ENCODE measurements at places on chromosomes 3 and 15.
A peak's percentile ranks its signal among the peaks of the same experiment; 100 is the strongest.

GRCh38 chr3:120563356-120564022, 32.6 kb upstream of the NDUFB4 start:
- DNase-seq: no peak

- no peak for DNase-seq
Observed at GRCh38 chr15:44804298-44805046, 68.1 kb downstream of the TRIM69 start.

DNA sequence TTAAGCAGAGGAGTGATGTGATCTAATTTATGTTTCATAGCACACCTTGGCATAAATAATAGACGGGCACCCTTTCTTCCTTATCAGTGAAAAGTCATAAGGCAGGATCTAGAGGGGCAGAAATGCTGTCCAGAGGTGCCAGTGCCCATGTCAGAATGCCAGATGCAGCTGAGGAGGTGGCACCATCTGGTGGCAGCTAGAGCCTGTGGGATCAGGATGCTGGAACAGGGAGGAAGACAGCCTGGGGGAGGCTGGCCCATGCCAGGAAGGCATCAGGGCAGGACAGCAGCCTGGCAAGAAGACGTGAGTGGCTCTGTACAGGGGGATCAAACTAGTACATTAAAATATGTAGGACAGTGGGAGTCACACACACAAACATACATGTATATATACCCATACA, 16.5 kb downstream of the MYH15 start:
- no peak for DNase-seq

- no peak for DNase-seq
Observed at GRCh38 chr15:77430213-77430612, 9.5 kb downstream of the HMG20A start.

GRCh38 chr15:95958382-95958781, 372.1 kb upstream of the NR2F2 start:
- DNase-seq: no peak

GRCh38 chr3:72998466-72998865, 1.9 kb downstream of the PPP4R2 start:
- no peak for DNase-seq

DNA sequence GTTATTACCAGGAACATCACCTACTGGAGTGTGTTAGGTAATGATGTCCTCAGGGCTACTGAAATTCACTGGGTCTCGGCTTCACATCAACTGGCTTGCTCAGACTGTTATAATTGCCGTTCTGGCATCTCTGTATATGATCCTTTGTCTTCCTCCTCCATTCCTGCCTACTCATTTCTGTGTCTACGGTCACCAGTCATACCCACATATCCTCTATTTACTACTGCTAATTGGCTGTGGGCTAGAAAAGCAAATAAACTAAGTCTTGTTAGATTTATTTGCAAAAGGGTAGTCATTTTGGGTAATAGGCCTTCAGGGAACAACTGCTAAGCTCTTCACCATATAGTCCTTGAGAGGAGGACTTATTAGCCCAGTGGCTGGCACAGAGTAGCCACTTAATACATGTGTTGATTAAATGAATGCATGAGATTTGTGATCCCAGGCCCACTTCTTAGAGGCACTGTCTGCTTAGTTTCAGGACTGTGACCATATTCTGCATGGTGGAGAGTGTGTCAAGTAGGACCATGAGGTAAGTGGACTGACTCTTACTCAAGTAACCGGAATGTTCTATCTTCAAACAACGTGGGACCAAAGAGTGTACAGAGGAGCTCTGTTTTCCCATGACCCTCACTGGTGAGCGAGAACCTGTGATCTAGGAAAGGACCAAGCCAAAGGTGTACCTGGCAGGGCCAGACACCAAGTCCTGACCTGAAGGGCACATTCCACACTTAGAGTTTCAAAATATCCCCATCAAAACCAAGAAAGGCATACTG, 13.2 kb downstream of the ZDHHC3 start:
- DNase-seq: no peak

GRCh38 chr15:57452090-57452754, 75.9 kb downstream of the CGNL1 start:
- no peak for DNase-seq

DNA sequence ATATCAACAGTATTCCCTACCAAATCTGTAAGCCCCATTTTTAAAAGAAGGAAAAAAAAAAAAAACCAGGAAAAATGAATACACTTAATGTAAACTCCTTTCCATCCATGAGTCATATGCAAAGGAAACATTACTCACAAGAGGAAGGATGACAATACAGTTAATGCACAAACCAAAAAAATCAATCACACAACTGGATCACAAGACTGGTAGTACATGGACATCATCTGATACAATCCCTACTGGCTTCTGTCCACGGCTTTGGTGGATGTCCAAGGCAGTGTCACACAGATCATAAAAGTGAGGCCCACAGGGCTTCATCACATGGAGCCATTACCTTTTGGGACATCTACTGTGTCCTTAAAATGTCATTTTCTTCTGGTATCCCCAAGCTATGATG, 44.0 kb downstream of the SUCLG2 start:
- DNase-seq: no peak

DNA sequence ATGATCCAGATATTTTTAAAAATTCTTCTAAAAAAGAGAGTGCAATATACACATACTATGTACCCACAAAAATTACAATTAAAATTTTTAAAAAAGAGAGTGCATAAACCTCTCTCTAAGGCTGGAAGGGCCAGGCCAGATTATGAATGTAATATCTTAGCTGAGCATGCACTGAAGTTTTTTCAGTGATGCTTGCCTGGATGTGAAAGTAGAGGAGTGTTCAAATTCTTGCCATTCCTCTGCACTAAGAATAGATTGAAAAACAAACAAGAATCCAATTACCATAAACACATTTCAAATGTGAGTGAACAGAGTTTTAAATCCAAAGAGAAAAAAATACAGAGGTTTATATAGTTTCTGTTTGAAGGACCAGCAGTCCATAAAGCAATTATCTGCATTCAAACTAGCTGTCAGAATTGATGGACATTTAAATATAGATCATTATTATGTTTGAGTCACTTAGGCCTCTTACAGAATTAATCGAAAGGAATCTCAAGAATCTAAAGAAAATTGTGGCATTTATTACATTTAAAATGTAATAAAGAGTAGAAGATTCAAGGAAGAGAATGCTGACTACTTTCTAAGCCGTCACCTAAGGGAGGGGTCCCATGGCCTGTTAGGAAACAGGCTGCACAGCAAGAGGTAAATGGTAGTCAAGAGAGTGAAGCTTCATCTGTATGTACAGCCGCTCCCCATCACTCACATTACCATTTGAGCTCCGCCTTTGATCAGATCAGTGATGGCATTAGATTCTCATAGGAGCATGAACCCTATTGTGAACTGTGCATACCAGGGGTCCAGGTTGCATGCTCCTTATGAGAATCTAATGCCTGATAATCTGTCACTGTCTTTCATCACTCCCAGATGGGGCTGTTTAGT, 159.3 kb upstream of the MDFIC2 start:
- no peak for DNase-seq

GRCh38 chr3:98701071-98701675, 62.0 kb upstream of the ST3GAL6 start:
- DNase-seq: no peak

- DNase-seq: no peak
Observed at GRCh38 chr15:81215983-81216382, 19.3 kb downstream of the IL16 start.

GRCh38 chr15:78353093-78353492, 12.9 kb downstream of the CRABP1 start:
- DNase-seq: no peak

GRCh38 chr3:189726277-189726676, 95.1 kb downstream of the TP63 start:
- DNase-seq: no peak

GRCh38 chr3:41920406-41920965, 41.4 kb downstream of the ULK4 start:
- DNase-seq: no peak

DNA sequence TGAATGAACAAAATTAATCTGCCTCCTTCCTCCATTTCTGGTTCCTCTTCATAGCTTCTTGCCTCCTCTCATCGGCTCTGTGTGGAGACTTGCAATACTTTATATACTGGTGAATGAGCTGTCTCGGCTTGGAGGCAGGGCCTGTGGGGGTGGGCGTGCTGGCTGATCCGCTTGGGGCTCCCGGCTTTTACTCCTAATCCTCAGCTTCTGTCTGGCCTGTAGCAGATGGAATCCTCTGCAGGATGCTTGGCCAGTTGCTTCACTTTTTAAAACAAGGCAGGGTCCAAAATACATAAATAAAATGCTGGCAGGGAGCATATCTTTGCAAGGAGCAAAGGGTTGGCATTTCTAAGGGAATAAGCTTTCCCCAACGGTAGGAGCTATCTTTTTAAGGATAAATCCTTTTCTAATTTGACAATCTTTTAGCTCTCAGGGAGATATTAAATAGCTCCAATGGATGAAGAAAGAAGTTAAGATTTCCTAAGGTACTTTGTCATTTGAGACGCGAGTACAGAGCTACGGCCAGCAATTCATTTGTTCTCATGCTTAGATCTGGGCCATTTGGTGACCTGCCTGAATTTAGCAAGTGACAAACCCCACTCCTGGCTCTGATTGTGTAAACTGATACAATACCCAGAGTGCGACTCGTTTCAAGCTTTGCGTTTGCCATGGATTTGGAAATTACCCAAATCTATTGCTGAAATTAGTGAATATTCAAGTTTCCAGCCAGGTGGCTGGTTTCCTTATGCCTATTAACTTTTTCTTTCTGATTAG, 18.9 kb downstream of the SV2B start:
- no peak for DNase-seq

DNA sequence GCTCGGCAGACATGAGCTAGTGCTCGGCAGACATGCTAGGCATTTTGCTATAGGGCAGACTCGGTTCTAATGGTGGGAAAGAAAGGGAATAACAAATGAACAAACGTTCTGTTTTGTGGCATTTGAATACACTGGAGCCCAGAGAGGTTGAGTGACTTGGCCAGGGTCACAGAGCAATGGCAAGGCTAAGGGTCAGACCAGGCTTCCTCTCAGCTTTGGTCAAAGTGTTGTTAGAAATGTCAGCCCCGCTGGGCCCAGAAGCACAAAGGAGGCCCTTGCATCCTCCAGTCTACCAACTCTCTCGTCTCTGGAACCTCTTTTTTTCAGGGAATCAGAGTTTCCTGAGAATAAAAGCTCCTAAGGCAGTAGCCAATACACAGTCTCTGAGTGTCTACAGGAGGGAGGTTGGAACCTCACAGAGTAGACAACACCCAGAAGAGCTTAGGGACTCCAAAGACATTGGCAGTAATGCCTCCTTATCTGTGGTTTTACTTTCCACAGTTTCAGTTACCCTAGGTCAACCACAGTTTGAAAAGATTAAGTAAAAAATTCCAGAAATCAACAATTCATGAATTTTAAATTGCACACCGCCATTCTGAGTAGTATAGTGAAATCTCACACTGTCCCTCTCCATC, 47.3 kb downstream of the SSUH2 start:
- DNase-seq: no peak

DNA sequence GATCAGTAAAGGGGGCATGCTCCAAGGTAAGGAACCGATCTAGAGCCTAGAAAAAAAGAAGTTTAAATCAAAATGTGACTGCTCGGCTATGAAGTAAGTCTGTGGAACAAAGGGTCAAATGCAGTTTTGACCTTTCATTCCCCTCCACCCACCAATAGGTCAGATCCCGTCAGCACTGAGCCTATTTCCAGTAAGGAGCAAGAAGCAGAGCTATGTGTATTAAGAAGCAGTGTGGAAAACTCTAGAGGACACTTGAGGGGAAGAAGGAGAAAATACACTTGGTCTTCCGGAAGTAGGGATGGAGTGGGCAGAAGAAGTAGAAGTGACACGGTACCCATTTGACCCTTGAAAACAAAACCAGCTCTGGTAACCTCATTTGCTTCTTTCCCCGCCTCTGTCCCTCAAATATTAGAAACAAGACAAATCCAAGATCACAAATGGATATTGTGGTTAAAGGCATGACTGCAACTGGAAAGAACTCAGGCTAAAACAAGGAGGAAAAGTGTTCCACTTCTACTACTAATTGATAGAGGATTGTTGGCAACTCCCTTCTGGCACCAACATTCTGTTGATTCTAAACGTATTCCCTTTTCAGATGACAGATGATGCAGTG, 888.3 kb upstream of the NR2F2 start:
- no peak for DNase-seq

GRCh38 chr3:88180398-88180999, 30.7 kb downstream of the C3orf38 start:
- DNase-seq: no peak

GRCh38 chr15:64810497-64811326, 14.7 kb downstream of the PIF1 start:
- DNase-seq: no peak

GRCh38 chr3:13010780-13011572, 62.3 kb downstream of the IQSEC1 start:
- DNase-seq: no peak

DNA sequence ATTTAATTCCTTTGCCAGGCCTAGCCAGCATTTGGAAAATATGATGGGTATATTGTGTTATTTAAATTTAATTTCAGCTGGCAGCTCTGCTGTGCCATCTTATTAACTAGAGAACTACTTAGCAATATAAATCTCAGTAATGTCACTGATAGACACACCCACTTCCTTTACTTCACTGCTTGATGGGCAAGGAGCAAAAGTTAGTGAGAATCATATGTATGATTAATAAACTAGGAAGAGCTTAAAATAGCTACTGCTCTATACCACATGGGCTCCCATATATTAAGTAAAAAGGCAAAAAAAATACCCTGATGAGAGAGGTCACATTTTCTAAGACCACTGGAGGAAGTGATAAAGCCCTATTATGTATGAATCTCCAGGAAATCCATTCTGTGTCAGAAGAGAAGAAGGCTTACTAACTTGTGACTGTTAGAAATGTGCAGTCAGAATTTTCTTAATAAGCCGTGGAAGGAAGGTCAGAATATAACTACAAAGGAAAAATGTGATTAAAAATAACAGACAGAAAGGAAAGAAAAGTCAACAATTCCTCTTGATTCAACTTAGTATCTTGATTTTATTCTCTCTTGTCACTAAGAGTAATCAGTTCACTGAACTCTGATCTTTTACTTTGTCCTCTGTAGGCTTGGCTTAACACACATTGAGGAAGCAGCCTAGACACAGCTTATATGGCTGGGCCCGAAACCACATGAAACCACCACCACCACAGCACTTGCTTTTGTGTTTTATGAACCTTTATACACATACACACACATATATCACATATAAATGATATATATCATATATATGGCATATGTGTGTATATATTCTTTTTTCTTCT, 1233.9 kb upstream of the ALCAM start:
- DNase-seq: no peak

- no peak for DNase-seq
Observed at GRCh38 chr3:186255703-186256331, 106.2 kb downstream of the DGKG start.

GRCh38 chr3:16249336-16249735, 15.4 kb downstream of the DPH3 start:
- DNase-seq: no peak

GRCh38 chr3:160780245-160780644, 24.2 kb downstream of the PPM1L start:
- no peak for DNase-seq

- peak; percentile 53 for DNase-seq
Observed at GRCh38 chr15:68256675-68257450, 20.7 kb upstream of the FEM1B start.

DNA sequence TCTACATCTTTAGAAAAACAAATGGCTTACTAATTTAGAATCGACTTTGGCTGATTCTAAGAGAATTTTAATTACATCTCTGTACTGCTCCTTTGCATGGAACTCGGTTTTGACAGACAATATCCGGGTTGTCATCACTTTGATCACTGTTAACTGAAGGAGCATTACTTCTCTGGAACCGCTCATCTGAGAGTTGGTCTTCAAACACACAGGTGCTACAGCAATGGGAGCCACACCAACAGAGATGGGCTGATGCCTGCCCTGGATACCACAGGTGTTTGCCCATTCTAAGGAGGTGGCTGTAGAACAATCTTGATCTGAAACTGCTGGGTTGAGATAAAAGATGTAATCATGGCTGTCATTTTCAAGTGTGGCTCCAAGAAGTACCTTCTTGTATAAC, 21.6 kb downstream of the LINS1 start:
- DNase-seq: no peak
